Parietal lobe (tissue), 2 donors: ENCODE measurements at places on chromosomes 16 and 17. TPM values are rescaled to one million over a fixed set of nuclear protein-coding genes. Genes with fewer than 3 reads are reported as not detected.

The SLC13A2 gene
- not detected for total RNA-seq

The MLST8 gene
- total RNA-seq = 18.5 TPM

The MPV17L gene
- total RNA-seq = 11.3 TPM

The MYH10 gene
- 210 TPM for total RNA-seq

The RNF43 gene
- 0.31 TPM for total RNA-seq

The NPIPB5 gene
- total RNA-seq = 637 TPM

The IL34 gene
- 2.8 TPM for total RNA-seq

The TSNAXIP1 gene
- 6.3 TPM for total RNA-seq

The SLC38A8 gene
- total RNA-seq = not detected

The NSMCE1 gene
- total RNA-seq = 26.6 TPM

The EIF5A gene
- total RNA-seq = 132 TPM

The MAP2K6 gene
- 47.3 TPM for total RNA-seq

The PPY gene
- total RNA-seq = not detected

The WFIKKN2 gene
- total RNA-seq = 1.3 TPM

The KCNJ18 gene
- total RNA-seq = not detected

The SHBG gene
- not detected for total RNA-seq

The TNFRSF17 gene
- total RNA-seq = 0.63 TPM

The VWA3A gene
- total RNA-seq = 3.4 TPM

The SLC35G6 gene
- total RNA-seq = not detected

The GRB2 gene
- total RNA-seq = 141 TPM
